BJ (cell line): ENCODE measurements at places on chromosomes 6 and 20.

DNA sequence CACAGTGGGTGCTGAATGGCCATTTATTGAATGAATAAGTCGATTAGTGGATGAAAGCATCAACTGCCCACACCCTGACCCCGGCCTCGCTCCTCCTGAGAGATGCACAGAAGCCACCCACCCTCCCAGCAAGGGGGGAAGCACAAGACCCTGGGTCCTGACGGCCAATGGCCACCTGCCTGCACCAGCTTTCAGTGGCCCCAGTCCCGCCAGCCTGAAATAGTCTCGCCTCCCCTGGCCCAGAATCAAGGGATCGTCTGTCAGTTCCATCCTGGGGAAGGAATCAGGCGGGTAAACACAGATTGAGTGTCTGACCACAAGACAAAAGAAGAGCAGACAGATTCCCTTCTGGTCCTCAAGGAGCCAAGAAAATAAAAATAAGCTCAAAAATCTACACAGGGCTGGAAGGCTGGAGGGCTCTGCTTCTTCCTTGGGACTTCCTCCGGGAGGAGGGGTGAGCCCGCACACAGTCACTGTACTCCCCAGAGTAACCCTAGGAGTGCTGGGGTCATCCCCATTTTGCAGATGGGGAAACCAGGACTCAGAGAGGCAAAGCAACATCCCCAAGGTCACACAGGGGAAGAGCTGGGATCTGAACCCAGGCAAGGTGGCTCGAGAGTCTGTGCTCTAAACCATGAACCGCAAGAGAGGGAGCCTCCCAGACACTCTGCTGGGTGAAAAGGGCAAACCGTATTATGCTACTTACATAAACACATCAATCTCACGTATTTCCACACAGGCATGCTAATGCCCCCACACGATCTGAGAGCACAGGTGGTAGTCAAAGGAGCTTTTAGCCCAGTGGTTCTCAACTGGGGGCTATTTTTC, 7.8 kb downstream of the PREX1 start:
- no peak for DNase-seq

GRCh38 chr6:6968731-6969552, 138.8 kb upstream of the RREB1 start:
- DNase-seq = no peak

DNA sequence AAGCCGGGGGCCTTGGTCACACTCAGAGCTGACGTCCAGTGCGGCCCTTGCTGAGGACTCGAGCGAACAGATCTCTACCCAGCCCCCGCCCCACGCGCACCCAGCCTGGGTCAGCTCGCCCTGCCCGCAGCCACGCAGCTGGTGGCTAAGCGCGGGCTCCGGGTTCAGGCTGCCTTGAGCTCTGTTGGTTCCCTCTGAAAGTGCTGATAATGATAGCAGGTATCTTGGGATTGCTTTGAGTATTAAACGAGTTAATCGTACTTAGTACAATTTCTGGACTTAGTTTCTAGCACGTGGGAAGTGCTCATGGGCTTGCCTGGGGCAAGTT, 88.1 kb upstream of the TGM3 start:
- DNase-seq = no peak

- DNase-seq = peak; percentile 37
These were observed 25.6 kb upstream of the NOX3 start for GRCh38 chr6:155481215-155481614.

- DNase-seq = no peak
These were observed 18.3 kb downstream of the RAET1L start for GRCh38 chr6:150006961-150007464.

DNA sequence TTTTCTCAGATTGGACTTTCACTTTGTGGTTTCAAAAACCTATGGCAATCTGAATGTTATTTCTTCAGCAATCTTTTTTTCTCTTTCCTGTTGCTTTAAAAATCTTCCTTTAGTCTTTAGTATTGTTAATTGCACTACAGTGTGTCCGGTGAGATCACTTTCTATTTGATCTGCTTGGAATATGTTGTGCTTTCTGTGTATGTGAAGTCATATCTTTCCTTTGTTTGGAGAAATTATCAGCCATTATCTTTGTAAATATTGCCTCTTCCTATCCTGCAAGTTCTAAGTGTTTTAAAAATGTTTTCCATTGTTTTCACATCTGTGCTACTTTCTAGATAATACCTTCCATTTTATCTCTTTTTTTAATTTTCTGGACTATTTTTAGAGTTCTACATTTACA, 171.4 kb upstream of the PRSS16 start:
- DNase-seq = no peak

DNA sequence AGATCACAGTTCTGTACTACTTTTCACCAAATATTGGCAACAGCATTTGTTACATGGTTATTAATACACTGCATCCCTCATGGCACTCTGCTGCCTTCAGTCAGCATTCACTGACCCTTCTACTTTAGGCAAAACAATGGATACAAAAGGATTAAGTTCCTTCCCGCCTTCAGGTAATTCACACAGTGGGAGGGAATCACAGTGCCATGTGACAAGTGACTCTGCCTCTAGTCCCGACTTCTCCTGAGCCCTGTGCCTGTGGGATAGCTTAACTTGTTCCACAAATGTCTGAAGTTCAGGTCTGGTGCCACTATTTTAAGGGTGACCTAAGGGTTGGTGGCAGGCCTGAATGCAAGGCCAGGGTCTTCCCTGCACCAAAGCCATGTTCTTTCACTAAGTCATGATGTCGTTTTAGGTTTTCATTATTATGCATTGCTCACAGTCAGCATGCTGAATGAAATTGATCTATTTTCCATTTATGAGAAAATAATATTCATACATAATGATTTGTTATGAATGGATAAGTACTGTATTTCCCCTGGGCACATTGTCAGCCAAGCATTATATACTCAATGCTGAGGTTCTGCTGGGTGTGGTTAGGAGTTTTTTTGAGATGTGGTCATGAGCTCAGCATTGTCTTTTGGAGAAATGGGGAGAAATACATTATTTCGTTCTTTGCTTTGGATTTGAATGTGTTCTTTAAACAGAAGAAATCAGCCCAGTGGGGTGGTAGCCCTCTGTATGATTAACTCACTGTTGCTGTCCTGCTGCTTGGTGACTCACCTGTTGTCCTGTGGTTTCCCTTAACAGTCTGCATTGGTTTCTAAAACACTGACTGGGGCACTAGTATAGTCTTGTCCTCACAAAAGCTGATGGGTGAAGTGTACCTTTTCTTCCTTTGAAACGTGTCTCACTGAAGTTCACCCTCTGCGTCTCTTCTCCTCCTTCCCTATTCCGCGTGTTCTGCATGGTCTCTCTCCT, 66.4 kb downstream of the AFDN start:
- no peak for DNase-seq

DNA sequence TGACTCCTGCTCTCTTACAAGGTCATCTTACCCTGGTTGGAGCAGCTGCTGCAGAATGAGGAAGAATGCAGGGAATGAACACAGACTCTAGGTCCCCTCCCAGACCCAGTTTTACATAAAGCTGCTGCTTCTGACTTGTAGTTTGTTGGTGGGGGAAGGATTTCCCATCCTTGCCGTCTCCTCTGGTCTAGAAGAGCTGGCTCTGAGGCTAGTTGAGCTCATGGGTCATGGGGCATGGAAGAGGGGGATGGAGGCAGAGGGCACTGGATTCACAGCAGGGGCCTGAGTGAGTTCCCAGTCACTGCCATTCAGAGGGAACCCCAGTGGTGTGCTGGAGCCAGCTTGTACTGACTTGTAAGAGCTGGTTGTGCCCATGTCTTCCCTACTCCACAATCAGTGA, 9.2 kb upstream of the GUCA1A start:
- peak; percentile 13 for DNase-seq

GRCh38 chr6:118902726-118903125, 8.8 kb downstream of the ASF1A start:
- DNase-seq = no peak

GRCh38 chr6:148747145-148747470, 278 bp downstream of the UST start:
- no peak for DNase-seq

GRCh38 chr6:100117680-100118079, 123.7 kb upstream of the MCHR2 start:
- DNase-seq = no peak

GRCh38 chr6:20891161-20891560, 356.9 kb downstream of the CDKAL1 start:
- no peak for DNase-seq

DNA sequence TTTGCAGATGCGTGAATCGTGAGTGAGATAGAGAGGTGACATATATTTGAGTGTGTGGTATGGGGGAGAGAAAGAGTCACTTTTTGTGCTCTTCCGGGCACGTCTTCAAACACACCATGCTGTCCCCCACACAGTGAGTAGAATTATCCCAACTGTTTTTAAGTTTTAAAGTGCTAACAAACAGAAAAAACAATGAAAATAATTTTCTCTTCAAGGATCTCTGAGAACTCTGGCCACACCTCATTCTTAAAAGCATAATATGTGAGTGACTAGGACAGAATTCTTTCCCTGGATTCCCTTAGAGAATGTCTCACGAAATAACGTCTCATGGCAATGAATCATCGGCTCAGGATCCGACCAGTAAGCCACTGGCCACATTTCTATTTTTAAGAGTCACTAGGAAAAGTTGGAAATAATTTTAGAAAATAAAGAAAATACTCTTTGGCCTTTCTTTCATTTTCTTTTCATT, 235.7 kb upstream of the ZNF217 start:
- peak; percentile 95 for DNase-seq

- no peak for DNase-seq
These were observed 89.1 kb downstream of the GRIK2 start for GRCh38 chr6:101482606-101483005.

- DNase-seq = no peak
These were observed 150.7 kb upstream of the LAMP5 start for GRCh38 chr20:9363673-9364072.

GRCh38 chr6:167238694-167239467, 52.2 kb upstream of the UNC93A start:
- no peak for DNase-seq

DNA sequence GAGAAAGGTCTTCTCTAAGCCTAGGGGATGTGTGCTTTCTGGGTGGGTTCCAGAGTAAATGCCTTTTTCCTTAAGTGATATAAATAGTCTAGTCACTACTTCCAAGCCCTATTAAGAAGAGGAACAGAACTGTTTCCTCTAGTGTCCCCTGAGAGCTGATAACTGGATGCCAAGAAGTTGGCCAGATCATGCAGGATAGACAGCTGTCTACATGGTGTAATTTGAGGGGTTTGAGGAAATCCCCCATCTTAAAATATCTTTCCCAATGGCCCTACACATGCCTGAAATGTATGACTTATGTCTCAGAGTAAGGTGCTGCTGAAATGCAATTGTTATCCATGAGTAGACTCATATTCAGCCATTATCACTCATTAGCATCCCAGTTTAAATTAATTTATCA, 20.2 kb upstream of the PIM1 start:
- DNase-seq = no peak

DNA sequence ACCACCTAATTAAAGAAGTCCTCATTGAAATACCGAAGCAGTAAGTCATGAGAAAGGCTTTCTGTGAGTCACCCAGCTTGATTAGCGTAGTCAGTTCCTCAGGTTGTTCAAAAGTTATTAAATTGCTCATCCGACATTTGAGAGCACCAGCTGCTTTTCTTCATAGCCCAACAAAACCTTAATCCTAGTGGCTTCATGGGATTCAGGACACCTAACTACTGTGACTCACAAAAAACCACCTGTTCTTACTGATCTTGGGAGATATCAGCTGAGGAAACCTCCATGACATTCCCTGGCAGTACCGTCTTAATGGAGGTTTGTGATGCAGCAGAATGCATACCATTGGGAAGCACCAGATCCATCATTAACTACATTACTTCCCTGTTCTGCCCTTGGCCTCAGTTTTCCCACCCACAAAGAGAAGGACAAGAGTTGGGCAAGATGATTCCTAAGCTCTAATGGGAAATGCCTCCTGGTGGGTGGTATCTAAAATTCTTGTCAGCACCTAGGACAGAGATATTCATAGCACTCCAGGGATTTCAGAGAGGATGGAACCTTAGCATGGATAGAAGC, 103.8 kb downstream of the KHDC1L start:
- peak; percentile 39 for DNase-seq

DNA sequence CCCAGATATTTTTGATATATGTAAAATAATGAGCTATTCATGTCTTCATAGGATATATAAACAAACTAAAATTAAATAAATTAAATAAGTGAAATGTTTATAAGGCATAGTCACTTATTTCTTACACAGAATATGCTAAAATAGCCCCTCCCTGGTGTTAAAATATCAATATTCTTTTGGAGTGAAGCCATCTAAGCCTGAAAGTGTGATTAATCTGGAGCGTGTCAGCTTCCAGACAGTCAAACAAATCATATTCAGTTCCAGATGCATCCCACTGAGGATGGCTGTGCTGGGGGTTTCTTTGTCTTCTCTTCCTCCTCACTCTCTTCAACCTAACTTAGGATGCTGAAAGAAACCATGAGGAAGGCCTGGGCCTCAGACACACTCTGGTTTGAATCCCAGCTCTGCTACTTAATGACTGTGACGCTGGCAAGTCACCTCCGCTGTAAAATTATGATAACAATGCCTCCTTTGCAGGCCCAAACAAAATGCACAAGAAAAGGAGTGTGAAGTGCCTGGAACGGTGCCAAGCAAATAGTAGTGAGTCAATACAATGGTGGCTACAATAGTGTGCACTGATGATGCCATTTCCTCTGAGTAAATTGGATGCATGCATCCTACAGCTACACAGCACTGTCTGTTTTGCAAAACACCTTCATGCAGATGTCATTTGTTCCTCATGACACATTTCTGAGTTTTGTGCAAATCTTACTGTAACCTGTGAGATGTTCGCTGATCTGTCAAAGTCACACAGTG, 161.4 kb downstream of the FOXC1 start:
- no peak for DNase-seq

DNA sequence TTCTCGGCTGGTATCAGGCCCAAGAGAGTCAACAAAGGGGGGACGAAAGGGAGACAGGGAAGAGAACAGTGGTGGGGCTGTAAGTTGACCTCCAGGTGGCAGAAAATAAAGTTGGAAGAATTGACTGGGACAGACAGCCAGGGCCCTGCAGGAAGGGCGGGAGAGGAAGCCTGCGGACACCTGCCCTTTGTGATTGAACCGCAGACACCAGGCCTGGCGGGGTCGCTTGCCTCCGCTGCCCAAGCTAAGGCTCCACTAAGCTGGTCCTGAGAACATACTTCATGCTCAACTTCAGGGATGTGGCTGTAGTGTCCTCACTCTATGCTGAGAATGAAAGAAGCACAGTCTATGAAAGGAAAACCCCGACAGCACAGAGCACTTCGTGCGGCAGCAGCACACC, 53.8 kb downstream of the RPP40 start:
- DNase-seq = no peak

GRCh38 chr6:111113336-111114086, 26.2 kb downstream of the SLC16A10 start:
- no peak for DNase-seq

DNA sequence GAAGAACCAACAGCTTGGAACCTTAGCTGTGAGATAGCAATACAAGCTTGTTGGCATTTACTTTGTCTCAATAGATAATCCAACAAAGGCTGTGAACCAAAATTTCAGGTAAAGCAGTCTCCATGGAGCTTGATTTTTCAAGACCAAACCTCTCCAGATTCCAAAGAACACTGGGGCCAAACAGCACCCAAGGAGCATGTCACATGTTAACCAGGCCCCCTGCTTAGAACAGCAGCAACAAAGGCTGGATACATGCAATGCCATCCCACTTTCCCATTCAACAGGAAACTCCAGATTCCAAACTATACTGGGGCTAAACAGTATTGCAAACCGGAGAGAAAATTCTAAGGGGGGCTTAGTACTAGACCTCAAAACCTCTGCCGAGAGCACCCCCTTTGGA, 15.8 kb upstream of the RNASET2 start:
- DNase-seq = no peak
